HepG2 (cell line): ENCODE measurements at places on chromosomes 7 and 10. TPM values are rescaled to one million over a fixed set of nuclear protein-coding genes. Genes with fewer than 3 reads are reported as not detected.

SSMEM1 gene
- not detected in 2 replicates for total RNA-seq

HOXA5 gene
- total RNA-seq = 3.2 and 3.9 TPM in 2 replicates

TUBB8 gene
- 0.24 and 0.31 TPM in 2 replicates for total RNA-seq

CYP2C18 gene
- total RNA-seq = 0.07 TPM in 1 of 2 replicates, not detected in the other

LRRC4 gene
- total RNA-seq = not detected in 2 replicates

RP9 gene
- 14.2 and 15.1 TPM in 2 replicates for total RNA-seq

MPP7 gene
- total RNA-seq = 16.4 and 23.8 TPM in 2 replicates

UTF1 gene
- total RNA-seq = not detected in 2 replicates

GRM3 gene
- not detected in 2 replicates for total RNA-seq
